K562 (cell line): ENCODE measurements at places on chromosomes 7 and 10. TPM values are rescaled to one million over a fixed set of nuclear protein-coding genes. Genes with fewer than 3 reads are reported as not detected.
A peak's percentile ranks its signal among the peaks of the same experiment; 100 is the strongest.

DNA sequence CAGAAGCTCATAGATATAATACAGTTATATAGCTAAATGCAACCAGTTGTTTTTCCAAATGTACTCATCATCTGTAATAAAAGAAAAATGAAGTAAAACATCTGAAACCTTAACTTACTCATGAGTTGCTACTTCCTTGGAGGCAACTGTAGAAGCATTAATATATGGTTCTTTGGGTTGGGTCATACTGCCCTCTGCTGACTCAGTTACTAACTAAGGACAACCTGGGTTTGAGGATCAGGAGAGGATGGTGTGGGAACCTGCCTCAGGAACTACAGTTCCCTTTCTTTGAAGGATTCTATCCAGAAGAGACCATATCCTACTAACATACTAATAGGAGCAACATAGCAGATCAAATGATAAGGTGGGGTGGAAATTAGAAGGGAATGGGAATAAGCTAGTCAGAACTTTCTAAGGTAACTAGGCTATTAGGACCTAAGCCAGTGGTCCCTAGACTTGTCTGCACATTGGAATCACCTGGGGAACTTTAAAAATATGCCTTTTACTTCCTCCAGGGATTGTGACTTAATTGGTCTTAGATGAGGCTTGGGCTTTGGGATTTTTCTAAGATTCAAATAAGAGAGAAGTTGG, 20.7 kb downstream of the COX15 start:
- DNase-seq: peak; percentile 34
- H3K27me3 ChIP-seq: no peaks in the 10 kb centered on the region

DNA sequence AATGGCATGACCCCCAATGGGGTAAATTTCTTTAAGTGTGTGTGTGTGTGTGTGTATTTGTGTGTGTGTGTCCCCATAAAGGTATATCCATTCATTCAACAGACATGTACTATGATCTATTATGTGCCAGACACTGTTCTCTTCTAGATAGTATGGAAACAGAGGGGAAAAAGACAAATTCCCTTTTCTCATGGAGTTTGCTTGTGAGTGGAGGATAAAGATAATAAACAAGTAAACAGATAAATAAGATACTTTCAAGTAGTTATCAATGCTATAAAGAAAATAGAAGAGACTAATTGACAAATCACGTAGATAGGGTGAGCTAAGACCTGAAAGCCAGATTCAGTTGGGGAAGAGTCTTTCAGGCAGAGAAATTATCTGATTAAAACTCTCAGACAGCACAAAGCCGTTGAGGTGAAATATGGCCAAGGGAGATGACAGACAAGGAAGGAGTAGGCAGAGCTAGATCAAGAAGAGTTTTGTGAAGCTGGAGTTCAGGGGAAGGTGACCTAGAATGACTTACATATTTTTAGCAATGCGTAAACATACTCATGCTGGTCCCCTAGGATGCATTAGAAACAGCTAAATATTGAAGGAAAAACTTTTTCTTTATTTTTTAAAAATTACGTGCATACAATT, 45.2 kb upstream of the DMTF1 start:
- peak overlapping the region; percentile 54; the same call in 2 of the 3 replicates for H3K27ac ChIP-seq
- peaks cover 44% of the 10 kb centered on the region for H3K4me1 ChIP-seq
- H3K36me3 ChIP-seq: 0 out of 3 replicates have a peak, but pooled peaks cover 4% of the 10 kb centered on the region
- H3K27me3 ChIP-seq: no peaks in the 10 kb centered on the region
- no peak overlapping the region for H3K4me3 ChIP-seq

- H3K4me1 ChIP-seq: no peaks in the 10 kb centered on the region
- no peak for DNase-seq
- H3K27ac ChIP-seq: no peak overlapping the region
- no peaks in the 10 kb centered on the region for H3K27me3 ChIP-seq
- no peak overlapping the region for H3K4me3 ChIP-seq
Measured at GRCh38 chr10:58637352-58637751, 124.7 kb downstream of the BICC1 start.

DNA sequence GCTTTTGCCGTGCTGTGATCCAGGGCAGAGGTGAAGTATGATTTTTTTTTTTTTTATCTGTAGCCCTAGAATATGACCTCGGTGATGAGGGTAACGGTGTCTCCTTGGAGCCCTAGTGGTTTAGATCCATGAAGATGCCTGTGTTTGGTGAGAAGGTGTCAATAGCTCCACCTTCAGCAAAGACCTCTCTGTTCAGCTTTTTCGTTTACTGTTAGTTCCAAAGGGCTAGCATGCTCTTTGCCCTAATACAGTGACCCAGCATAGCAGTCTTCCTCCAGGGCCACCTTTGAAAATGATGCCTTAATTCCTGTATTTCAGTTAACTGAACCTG, 746 bp upstream of the MRPS16 start:
- peaks cover 5% of the 10 kb centered on the region for H3K4me1 ChIP-seq
- H3K27ac ChIP-seq: peak overlapping the region; percentile 89

DNA sequence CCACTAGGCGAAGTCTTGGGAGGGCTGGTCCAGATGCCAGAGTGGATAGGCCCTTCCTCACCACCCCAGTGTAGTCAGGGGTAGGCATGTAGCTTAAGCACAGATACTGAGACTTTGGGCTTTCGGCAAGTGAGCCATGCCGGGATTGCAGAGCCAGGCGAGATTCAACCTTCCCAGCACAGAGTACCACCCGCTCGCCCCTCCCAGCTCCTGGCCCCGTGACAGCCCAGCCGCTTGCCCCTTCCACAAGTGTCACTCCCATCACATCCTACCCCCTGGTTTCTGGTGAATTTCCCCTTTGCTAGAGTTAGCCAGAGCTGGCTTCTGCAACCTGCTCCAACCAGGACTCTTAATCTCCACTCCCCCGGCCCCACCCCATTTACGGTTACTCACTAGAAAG, 56.9 kb downstream of the ARHGAP22 start:
- no peak for DNase-seq
- no peak overlapping the region for H3K27ac ChIP-seq
- peaks cover 63% of the 10 kb centered on the region for H3K27me3 ChIP-seq
- no peak overlapping the region for H3K4me3 ChIP-seq

The CUZD1 gene
- total RNA-seq: 1.3 and 1.5 TPM in 2 replicates

DNA sequence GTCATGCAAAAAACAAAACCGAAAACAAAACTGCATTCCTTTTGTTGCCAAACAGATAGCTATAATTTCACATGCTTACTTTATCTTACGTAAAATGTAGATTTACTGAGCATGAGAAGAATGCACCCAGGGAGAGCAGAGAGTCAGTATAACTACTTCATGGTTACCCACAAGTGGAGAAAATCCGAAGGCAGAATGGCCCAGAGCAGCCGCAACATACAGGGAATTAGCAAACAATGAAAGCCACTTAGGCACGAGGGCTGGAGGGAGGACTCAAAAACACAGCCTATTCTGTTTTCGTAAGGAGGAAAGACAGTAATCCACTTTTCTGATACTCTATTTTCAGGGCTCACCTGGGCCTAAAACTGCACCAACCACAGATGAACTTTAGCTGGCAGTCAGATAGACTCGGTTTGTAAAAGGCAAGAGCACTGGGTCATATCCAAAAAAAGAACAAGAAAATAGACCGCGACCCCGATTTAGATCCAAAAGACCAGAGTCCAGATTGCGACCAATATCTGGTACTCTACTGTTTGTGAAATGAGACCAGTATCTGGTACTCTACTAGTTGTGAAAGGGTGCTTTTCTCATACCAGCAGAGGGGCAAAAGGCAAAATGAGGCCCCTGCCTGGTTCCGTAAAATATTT, 1.3 kb downstream of the ITPRIP start:
- H3K27me3 ChIP-seq: no peaks in the 10 kb centered on the region
- DNase-seq: no peak
- H3K27ac ChIP-seq: peak overlapping the region; percentile 98
- H3K4me1 ChIP-seq: peaks cover 32% of the 10 kb centered on the region
- peak overlapping the region; percentile 98 for H3K4me3 ChIP-seq

GRCh38 chr10:4698075-4698474, 127.9 kb upstream of the AKR1E2 start:
- no peaks in the 10 kb centered on the region for H3K36me3 ChIP-seq
- no peaks in the 10 kb centered on the region; the same call in 2 of the 3 replicates for H3K27me3 ChIP-seq
- H3K4me3 ChIP-seq: no peak overlapping the region
- no peaks in the 10 kb centered on the region for H3K4me1 ChIP-seq
- no peak overlapping the region for H3K27ac ChIP-seq

The UCMA gene
- total RNA-seq: not detected in 2 replicates

DNA sequence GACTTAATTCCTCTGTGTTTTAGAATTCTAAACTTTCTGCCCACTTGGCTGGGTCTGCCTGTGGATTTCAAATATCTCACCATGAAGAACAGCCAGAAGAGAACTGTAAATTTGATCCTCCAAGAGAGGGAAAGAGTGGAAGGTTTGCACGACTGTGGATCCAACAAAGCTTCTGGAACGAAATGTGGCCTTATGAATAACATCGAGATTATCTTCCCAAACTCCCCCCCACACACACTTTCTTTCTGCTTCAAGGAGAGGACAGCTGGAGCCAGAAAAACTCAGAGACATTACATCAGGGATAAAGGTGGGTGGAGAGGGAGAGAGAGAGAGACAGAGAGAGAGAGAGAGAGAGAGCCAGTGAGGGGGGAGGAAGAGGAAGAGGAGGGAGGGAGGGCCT, 570.1 kb upstream of the MGMT start:
- DNase-seq: no peak
- no peak overlapping the region for H3K27ac ChIP-seq
- no peak overlapping the region for H3K4me3 ChIP-seq
- H3K36me3 ChIP-seq: no peaks in the 10 kb centered on the region

DNA sequence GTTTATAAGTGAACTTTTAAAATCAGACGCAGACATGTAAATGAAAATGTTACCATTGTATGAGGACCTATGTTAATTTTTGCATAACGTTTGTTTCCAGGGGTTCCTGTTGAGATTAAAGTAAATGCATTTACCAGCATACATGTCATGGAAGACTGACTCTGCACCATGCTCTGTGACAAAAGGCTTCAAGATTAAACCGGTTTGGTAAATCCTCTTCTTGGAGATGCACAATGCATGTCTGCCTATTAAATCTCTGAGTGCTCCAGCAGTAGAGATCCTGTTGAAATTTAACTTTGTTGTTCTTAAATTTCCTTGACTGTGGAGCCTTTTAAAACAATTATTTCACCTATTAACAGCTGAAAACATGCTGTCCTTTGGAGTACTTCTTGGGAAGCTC, 36.5 kb upstream of the JAZF1 start:
- no peaks in the 10 kb centered on the region for H3K36me3 ChIP-seq
- no peak overlapping the region for H3K4me3 ChIP-seq
- H3K27me3 ChIP-seq: no peaks in the 10 kb centered on the region
- H3K4me1 ChIP-seq: no peaks in the 10 kb centered on the region
- DNase-seq: no peak
- no peak overlapping the region for H3K27ac ChIP-seq

DNA sequence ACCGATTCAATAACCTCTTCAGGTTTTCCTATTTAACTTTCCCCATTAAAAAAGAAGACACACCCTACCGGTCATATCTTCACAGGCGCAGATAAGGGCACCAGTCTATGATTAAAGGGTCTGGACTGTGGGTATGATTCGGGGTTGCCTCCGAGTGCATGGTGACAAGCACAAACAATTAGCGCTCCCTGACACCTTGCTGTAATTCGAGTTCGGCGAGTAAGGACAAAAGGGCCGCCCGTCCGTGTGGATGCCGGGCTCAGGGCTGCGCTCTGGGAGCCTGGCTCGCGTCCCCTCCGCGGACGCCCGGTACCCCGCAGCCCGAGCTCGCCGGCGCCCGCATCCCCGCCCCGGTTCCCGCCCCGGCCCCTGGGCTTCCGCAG, 111.9 kb upstream of the RHEB start:
- H3K27me3 ChIP-seq: peaks cover 34% of the 10 kb centered on the region
- peaks cover 15% of the 10 kb centered on the region for H3K4me1 ChIP-seq
- DNase-seq: no peak
